ENCODE measurements at places on chromosomes 2 and 18.
A peak's percentile ranks its signal among the peaks of the same experiment; 100 is the strongest.

GRCh38 chr2:204583773-204584172 lies 38.5 kb downstream of the PARD3B start:
- DNase-seq, result no peak

GRCh38 chr2:58447586-58447985 lies 206.5 kb upstream of the FANCL start:
- DNase-seq, result no peak

DNA sequence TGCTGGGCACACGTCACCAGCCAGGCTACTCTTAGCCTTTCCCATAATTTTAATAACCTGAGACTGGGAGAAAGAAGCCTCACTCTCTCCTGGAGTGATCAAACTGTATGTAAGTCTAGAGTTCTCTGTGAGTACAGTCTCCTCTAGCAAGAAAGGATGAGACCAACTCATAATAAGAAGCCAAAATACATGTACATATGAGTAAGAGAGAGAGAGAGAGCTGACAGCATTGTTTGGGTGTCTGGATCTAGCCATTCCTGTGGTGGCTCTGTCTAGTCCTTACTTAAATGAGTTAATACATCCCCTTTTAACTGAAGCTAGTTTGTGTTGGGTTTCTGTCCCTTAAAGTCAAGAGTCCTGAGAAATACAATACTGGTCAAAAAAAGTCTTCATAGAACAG lies 26.0 kb upstream of the ANXA4 start:
- no peak for DNase-seq

- DNase-seq, result no peak
Measured at GRCh38 chr2:237982039-237982725, 15.4 kb downstream of the UBE2F start.

- DNase-seq, result no peak
Measured at GRCh38 chr2:23550553-23550952, 165.6 kb downstream of the KLHL29 start.

DNA sequence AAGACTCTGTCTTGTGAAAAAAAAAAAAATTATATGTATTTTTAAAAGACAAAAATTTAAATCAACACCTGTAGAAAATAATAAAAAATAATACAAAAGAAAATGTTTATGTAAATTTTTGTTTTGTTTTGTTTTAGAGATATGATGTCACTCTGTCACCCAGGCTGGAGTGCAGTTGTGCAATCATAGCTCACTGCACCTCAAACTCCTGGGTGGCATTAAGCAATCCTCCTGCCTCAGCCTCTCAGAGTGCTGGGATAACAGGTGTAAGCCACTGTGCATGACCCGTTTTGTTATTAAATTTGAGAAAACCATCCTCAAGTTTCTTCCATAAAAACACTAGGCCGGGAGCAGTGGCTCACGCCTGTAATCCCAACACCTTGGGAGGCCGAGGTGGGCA lies 56.2 kb upstream of the B3GNT7 start:
- DNase-seq, result no peak

DNA sequence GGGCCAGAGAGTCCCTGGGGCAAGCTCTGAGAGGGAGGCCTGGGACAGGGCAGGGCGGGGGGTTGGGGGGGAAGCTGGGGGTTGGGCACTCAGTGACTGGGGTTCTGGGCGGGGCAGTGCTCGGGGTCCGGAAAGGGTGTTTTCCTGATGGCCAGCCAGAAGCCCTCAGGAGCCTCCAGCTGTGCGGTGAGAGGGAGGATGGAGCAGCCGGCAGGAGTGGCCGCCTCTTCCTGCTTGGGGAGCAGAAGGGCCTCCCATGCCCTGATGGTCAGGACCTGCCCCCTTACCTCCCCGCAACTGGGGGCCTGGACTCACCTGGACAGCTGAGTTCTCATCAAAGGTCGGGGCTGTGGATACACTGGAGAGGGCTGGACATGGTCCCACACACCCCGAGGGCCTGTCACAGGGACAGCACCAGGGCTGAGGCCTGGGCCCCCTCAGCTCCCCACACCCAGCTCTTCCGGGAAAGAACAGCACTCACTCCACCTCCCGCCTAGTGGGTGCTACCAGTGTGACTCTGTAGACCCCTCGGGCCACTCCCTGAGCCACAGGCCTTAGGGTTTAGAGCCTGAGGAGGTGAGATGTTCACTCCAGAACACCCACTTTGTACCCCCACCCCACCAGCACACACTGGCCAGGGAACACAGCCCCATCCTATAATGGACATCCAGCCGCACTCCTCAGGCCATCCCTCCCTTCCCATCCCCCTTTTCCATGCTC lies 6.7 kb downstream of the SFTPB start:
- no peak for DNase-seq

- DNase-seq, result no peak
Measured at GRCh38 chr2:96531366-96531765, 5.2 kb upstream of the ARID5A start.

DNA sequence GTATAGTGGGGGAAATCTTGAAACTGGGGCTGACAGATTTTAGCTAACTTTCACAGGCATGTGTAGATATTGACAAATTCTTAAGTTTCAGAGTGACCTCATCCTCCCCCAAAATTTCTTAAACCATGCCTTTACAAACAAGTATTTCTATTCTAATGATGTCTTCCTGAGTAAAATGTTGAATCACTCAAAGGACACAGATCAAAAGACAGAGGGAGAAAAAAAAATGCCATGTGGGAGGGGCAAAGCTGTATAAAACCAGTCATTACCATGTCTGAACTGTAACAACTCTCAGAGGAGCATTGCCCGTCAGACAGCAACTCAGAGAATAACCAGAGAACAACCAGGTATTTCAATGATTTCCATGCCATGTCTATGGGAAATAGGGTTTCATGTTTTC lies at the start of gene SERPINB2:
Gene SERPINB2 (plus strand): TSS at position 282 of the 400 bp plus-strand sequence. CDS start 3,740 bp downstream, outside the sequence.
- no peak for DNase-seq

DNA sequence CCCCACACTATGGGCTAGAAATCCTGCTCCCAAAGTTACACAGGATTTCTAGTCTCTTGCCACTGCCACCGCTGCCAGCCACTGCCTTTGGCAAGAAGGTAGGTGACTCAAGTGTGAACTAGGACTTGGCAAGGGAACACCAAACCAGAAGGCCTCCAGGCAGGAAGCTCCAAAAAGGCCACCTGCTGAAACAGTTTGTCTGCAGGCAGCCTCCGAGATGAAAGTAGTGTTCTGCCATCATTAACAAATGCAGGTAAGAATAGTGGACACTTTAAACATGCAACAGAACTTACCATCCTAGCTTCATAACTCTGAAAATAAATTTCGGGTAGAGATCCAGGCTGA lies 3.9 kb downstream of the ANKRD44 start:
- peak; percentile 47 for DNase-seq

Measured in CD4-positive, alpha-beta T cell treated with Interleukin-15 for 4 hours (primary cell).